ENCODE measurements at places on chromosomes 6 and 20.
A peak's percentile ranks its signal among the peaks of the same experiment; 100 is the strongest.

GRCh38 chr20:23569570-23569969, 1.3 kb upstream of the CST9L start:
- DNase-seq, result no peak

DNA sequence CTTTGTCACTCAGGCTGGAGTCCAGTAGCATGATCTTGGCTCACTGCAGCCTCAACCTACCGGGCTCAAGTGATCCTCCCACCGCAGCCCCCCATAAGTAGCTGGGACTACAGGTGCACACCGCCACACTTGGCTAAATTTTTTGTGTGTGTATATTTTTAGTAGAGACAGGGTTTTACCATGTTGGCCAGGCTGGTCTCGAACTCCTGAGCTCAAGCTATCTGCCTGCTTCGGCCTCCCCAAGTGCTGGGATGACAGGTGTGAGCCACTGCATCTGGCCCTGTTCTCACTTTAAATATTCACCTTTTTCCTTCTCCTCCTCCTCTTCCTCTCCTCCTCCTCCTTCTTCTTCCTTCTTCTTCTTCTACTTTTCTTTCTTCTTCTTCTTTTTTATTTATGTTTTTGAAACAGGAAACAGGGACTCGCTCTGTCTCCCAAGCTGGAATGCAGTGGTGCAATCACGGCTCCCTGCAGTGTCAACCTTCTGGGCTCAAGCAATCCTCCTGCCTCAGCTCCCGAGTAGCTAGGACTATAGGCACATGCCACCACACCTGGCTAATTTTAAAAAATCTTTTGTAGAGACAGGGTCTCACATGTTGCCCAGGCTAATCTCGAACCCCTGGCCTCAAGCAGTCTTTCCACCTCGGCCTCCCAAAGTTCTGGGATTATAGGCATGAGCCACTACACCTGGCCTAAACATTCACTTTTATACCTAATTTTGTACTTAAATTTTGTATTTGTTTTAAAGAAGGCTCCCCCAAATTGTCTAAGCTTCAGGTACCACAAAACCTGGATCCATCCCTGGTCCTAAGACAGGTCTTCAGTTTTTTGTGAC, 47.2 kb upstream of the NCOA3 start:
- no peak for DNase-seq

- no peak for DNase-seq
Observed at GRCh38 chr6:9186148-9186547, 750.8 kb upstream of the SLC35B3 start.

DNA sequence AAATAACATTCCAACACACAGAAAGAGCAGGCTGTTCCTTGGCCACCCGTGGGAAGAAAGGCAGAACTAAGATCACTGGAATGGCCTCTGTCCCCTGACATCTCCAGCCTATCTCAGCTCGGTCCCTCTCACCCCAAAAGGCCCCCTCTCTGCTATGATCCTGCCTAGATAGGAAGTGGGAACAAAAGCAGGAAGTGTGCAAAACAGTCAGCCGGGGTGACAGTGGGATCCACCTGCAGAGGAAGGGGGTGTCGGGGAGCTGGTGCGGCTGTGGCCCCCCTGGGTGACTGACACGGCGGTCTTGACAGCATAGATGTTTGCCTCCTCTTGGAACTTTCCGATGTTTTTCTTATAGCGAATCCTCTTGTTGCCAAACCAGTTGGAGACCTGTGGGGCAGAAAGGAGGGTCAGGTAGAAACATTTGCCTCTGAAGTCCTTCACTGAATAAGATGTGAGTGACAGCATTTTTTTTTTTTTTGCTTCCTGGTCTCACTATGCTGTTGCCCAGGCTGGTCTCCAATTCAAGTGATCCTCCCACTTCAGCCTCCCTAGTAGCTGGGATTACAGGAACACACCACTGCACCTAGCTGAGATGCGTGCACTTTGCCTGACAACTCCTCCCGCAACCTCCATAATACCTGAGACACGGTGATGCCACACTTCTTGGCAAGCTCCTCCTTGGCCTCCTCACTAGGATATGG, 2.8 kb downstream of the PBX2 start:
- DNase-seq, result no peak

DNA sequence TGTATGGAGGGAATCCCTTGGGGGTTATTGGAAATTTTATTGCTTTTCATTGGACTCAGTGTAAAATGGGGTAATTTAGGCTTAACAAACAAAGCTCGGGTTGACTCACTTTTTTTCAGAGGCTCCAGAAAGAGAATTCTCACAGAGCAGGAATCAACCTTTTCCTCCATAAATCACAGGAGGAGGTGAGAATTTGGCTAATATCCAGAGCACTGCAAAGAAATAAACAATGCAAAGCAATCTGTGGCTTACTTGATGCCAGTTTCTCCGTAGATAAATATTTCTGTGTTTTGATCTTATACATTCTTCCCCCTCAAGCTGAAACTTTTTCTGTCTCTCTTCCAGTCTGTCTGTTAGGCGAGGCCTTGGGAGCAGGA, 176.6 kb downstream of the TSHZ2 start:
- DNase-seq, result no peak

DNA sequence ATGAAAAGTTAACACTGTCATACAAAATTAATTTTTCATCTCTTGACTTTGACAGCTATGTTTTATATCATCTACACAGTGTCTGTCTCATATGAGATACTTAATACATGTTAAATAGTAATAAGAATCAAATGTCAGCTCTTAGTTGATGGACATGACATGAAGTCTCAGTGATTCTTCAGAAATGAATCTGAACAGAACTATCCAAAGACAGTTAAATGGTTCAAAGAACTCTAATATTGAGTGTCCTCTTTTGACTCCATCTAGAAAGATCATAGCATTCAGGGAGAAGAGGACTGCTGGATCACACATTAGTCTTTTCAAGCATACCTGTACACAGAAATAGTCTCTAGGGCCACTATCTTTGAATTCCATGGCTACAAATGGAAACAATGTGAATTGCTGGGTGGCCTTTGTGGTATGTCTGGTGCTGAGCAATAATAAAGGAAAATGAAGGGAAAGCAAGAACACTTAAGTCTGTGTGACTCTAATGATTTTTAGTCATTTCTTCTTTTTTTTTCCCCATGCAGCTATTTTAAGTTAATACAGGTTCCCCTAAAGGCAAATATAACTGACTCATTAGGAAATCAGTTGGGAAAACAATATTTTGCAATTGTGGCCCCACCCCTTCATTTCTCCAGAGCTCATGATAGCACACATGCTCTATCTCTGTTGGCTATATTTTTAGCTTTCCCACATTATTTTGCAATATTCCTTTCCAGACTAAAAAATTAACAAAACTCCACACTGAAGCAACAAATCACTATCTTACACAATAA, 367.5 kb downstream of the GRIK2 start:
- DNase-seq, result peak; percentile 45

DNA sequence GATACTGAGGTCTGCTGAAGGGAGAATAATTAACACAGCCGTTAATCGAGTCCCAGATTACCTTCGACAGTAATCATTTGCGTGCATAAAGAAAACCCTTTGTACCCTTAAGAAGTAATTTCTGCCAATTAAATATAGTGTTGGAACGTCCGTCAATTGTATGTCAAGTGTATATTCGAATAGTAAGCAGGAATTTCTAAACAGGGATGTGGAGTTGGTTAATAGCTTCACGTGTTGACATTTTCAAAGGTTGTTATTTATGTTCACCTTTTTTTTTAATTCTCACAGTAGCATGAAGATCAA, 798 bp upstream of the SNAP91 start:
- DNase-seq, result no peak

DNA sequence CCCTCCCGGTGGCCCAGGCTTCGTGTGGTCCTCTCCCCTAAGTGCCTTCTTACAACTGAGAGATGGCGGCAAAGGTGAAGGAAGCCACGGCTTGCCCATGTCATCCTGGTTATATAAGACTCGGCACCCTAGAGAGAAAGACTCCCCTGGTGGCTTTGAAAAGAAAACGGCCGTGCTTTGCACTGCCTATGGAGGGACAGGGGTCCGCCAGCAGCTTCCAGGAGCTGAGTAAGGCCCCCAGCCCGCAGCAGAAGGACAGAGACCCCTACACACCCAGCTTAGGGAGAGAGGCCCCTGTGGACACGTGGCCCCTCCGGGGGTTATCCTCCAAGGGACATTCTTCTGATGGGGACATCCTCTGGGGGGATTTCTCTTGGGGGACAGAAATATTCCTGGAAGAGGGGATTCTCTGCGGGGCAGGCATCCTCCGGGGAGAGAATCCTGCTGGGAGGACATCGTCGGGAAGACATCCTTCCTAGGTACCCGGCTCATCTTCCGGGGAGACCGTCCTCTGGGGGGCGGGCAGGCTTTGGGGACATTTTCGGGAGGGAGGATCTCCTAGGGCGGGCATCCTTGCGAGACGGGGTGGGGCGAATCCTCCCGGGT, 511 bp upstream of the OGFR start:
- DNase-seq, result no peak

DNA sequence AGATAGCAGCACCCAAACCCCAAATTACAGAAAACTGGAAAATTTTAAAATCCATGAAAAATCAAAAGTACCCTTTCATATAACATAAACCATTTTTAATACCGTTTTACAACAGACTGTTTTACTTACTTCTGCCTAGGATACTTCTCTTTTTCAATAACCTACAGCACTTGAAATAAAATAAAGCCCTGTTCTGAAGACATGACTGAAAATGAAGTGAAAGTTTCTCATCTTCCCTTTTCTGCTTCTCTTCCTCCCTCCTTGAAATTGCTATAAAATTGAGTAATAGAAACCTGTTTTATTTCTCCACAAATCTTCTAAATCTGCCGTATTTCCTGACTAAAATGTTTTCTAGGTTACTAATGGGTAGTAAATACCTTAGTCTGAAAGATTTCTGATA, 20.3 kb downstream of the MMS22L start:
- DNase-seq, result no peak

DNA sequence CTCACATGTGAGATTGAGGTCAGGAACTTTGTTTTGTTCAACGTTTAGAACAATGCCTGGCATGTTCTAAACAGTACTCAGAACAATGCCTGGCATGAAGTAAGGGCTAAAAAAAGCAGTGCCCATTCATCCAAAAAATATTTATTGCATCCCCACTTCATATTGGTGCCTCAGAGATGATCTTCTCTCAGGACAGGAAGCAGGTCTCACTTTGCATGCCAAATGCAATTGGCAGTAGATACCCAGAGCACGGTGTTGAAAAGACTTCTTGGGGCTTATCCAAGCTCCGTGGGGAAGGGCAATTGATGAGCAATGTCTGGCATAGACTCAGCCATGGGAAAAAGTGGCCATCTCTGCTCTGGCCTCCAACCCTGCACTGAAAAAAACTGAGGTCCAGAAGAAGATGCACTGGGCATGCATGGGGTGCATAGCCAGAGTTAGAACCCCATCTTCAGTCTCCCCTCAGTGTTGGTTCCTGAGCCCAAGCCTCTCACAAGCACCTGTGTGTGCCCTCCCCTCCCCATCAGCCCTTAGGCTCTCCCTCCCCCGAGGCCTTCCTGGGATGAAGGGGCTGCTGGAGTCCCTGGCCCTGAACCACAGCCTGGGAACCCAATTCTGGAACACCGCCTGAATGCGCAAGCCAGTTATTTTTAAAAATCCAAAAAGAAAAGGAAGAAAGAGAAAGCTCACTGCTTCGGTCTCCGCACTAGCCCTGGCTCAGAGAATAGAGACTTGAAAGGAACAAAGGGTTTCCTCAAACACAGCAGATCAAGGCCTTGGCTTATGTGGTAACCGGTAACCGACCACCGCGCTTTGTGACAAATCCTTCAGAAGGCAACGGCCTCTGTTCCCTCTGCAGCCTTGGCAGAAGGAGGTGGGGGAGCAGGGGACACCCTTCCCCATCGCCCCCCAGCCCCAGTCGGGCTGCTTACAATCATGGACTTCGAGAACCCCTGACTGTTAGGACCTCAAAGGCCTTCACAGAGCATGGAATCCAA, 78.5 kb upstream of the SIRPA start:
- DNase-seq, result peak; percentile 54

- DNase-seq, result no peak
Observed at GRCh38 chr6:96124778-96125177, 109.0 kb downstream of the FUT9 start.

DNA sequence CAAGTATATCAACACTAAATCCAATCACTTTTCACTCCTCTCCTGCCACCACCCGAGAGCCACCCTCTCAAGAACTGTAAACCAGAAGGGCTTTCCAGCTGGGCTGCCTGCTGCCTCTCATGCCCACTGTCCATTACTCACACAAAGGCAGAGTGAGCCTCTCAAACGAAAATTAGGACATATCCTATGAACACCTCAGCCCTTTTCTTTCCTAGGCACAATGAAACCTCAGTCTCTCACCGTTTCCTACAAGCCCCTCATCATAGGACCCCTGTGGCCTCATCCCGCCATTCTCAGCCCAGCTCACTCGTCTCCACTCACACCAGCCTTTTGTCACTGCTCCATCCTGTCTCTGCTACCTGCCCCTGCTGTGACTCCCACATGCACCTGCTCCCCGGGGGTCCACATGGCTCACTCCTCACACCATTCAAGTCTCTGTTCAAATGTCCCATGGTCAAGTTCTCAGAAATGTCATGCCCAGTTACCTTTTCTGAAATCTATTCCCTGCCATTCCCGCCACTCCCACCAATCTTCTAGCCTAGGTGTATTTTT, 7.4 kb downstream of the HLA-F start:
- no peak for DNase-seq

DNA sequence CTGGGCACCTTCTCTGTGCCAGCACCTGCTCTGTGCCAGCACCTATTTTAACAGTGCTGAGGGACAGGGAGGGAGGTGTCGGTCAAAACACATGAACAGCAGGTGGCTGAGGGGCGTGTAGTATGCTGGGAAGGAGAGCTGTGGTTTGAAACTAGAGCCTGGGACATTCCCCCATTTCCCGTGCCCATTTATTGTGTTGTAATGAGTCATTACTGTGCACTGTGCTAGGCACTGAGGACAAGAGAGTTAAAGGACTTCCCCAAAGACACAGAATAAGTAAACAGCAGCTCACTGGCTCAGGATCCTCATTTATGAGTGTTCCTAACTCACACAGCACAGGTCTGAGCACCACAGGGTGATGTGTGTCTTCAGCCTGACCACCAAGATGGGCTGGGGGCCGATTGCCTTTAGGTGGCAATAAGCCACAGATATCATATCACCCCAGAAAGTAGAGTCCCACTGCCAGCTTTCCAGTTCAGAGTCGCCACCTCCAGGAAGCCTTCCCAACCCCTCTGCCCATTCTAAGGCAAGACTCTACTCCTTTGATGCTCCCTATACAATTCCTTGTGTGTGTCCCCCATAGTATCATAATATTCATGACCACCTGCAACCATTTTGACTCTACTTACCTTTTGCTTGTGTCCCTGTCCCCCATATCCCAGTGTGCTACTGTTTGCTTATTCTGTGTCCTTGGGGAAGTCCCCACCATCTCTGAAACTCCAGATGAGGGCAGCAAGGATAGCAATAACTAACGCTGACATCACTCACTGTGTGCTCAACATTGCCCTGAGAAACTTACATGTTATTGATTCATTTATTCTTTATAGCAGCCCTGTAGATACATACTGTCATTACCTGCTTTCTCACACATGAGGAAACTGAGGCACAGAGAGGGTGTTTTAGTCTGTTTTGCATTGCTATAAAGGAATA, 87.3 kb downstream of the TOX2 start:
- no peak for DNase-seq

- no peak for DNase-seq
Observed at GRCh38 chr6:49607391-49607982, 29.2 kb downstream of the RHAG start.
